ENCODE measurements at places on chromosomes 7 and 10. TPM values are rescaled to one million over a fixed set of nuclear protein-coding genes. Genes with fewer than 3 reads are reported as not detected.

DNA sequence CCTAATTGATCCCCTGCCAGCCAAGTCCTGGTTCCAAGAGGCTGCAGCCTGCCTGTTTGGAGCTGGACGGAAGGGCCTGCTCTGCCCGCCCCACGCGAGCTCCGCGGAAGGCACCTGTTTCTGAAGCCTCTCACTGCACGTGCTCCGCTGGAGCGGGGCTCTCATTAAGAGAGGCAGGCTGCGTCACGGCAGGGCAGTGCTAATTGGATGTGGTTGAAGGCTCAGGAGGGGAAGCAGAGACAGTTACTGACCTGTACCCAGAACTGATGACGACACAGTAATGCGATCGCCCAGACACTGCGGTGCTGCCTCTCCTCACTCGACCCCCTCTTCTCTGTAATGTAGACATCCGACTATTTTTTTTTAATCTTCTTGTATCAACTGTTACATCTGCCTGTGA lies 411.1 kb upstream of the MGMT start:
- no peak for DNase-seq

DNA sequence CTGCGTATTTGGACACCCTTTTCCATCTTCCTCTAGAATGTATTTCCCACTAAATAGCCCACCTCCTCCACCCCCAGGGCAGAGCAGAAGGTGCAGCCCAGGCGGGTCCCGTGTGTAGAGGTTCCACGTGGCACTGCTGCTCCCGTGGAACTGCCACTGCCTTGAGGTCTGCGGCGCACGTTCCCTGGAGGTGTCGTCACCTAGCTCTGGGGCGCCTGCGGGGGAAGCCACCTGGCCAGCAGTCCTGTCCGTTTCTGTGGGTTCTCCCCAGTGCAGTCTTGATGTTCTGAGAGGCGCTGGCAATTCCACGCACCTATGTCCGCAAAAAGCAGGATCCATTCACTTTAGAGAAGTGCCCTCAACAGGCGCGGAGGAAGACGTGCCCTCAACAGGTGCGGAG lies 21.9 kb downstream of the BNIP3 start:
- no peak for DNase-seq

Gene HIF1AN
- 30.5 TPM for polyA plus RNA-seq

Gene UFSP1
- polyA plus RNA-seq = 0.42 TPM

GRCh38 chr7:133355822-133356221 lies 102.9 kb downstream of the EXOC4 start:
- DNase-seq = no peak

GRCh38 chr7:37441386-37441760 lies 7.3 kb downstream of the ELMO1 start:
- DNase-seq = no peak

GRCh38 chr10:14812271-14812670 lies 25.6 kb downstream of the CDNF start:
- DNase-seq = no peak

- DNase-seq = no peak
Measured at GRCh38 chr7:47149971-47150370, 431.9 kb downstream of the TNS3 start.

- DNase-seq = no peak
Measured at GRCh38 chr10:93749218-93749799, 8.4 kb upstream of the LGI1 start.

Gene C7orf33
- not detected for polyA plus RNA-seq

GRCh38 chr10:45418849-45419675 lies 45.0 kb downstream of the ALOX5 start:
- DNase-seq = peak; percentile 53

DNA sequence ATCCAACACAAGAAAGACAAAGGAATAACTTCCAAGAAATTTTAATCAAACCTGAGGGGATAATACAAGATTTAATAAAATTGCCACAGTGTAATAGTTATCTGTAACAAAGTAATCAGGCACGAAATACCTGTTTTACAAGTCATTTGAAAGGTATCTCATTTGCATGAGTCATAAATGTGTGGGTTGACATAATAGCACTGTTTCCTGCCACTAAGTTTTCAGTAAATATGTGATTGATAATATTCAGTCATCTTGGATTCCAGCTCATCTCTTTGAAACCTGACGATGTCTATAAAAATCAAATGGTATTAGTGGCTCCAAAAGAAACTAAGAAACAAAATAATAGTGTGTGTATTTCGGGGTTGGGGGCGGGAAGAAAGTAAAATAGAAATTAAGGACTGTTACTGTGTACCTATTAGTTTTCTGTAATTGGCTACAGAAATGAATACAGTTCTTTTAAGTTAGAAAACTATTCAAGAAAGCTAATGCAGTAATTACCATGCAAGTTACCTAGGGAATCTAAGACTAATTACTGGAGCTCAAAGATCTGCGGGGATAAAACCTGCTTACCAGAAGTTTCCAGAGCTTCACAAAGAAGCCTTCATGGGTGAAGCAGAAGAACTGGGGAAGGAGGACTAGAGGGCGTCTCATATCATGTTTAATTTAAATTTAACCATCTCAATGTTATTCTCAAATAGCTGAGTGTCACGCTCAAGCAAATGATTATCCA lies 100.7 kb downstream of the ST8SIA6 start:
- DNase-seq = no peak

GRCh38 chr7:81789406-81790119 lies 19.7 kb upstream of the HGF start:
- no peak for DNase-seq

DNA sequence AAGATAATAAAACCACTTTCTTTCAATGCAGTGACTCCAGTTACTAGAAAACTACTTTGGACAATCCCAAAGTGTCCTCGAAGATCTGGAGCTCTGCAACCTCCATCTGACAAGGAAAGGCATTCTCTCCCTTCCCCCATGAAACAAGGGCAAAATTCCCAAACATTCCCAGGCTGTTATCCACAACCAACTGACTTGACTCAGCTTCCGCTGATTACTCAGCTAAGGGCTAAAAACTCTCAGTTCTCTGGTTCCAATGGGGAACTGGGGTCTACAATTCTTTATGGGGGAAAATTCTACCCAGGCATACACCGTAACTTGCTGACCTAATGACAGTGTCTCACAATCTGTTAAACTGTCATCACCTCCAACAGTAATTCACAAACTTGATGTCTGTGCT lies 48.4 kb downstream of the SFMBT2 start:
- no peak for DNase-seq

GRCh38 chr7:64557601-64558322 lies 5.1 kb downstream of the ZNF680 start:
- DNase-seq = no peak

DNA sequence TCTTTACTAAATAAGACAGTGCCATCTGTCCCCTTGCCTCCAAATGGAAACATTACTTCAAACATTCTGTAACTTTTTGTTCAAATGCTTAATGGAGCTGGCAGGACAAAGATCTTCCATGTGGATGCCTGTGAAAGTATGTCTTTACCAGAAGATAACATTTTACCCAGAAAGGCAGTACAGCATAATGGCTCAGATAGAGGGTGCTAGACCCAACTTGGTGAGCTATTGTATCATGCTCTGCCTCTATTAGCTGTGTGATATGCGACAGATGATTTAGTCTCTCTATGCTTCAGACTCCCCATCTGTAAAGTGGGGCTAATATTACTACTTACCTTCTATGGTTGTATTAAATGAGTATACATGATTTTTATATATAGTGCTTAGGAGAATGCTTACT lies 8.8 kb upstream of the SMKR1 start:
- no peak for DNase-seq

Gene GIMAP5
- polyA plus RNA-seq = 24.0 TPM

GRCh38 chr7:122059542-122059941 lies 84.5 kb downstream of the AASS start:
- DNase-seq = no peak

DNA sequence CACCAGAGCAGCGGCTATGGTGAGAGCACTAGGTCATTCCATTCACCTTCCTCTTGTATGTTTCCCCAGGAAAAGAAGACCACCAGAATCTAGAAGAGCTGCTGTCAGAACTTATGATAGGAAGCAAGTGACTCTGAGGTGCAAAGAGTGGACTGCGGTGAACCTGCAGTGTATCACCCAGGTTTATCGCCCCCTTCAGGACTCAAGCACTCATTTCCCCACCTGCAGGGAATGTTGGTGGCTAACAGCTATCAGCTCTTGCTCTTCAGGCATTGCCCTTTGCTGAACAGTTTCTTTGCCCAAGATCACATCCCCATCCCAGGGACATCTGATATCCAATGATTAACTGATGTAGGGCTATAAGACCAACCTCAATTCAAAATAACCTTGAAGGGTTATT lies 66.3 kb upstream of the IL6 start:
- DNase-seq = no peak

Gene ACTL6B
- not detected for polyA plus RNA-seq

DNA sequence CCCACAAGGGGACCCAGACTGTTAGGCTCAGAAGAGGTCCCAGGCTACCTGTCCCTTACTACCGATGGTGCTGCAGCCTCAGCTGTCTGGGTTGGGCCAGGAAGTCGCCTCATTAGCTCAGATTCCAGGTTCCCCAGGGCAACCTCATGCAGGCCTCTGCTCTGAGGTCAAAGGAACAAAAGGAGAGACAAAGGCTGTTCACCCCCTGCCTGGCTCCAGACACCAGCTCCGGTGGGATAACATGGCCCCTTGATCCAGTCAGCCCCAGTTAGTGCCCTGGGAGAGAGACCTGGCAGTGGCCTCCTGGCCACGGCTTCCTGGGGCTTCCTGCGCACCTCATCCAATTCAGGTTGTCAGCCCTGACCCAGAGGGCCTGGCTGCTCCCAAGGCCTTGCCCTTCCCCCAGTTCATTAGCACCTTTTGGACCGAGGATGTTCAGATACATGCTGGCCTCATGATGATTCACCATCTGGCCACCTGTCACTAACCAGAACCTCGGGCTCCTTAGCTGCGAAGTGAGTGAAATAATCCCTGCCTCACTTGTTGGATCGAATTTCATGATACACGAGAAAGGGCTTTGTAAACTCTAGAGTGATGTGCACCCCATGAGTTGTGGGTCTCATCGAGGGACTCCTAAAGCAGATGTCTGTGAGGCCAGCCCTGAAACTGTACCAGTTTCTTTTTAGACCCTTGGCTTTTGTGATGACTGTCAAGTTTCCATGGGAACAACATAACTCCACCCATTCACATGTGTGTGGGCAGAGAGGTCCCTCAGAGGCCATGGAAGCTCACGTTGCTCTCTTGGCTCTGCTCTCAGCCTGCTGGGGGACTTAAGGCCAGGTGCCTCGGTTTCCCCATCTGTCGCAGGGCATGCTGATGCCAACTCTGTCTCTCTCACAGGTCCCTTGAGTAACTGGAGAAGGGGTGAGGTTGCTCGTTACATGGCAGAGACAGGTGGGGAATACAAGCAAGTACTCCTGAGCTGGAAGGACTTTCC lies 79.5 kb upstream of the PCBD1 start:
- DNase-seq = no peak

GRCh38 chr7:42982604-42983115 lies 50.5 kb downstream of the MRPL32 start:
- no peak for DNase-seq

GRCh38 chr7:1624999-1625927 lies 44.8 kb upstream of the ELFN1 start:
- no peak for DNase-seq

Gene OR9A2
- not detected for polyA plus RNA-seq

GRCh38 chr10:125113691-125114371 lies 46.5 kb downstream of the CTBP2 start:
- DNase-seq = no peak

DNA sequence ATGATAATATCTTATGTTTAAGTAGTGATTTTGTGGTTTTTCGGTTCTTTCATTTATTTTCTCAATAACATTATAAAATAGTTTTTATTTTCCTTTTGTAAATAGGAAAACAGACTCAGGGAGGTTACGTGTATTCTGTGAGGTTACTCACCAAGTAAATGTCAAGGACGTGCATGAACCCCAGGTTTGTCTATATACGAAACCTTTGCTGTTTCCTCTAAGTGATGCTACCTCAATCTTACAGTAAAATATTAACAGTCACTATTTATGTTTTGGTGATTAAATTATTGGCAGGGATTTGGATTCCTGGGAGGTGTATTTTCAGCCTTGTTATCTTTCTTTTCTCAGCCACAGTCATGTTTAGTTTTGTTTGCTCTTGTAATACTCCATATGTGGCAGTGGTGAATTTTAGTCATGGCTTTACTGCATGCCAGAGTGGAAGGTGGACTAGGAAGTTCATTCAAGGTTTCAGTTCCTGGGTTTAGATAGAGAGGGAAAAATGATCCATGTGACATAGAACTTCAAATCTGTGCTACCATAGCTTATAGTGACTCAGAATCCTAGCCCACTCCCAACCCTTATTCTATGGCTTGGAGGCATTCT lies 139.9 kb downstream of the ARL4A start:
- DNase-seq = no peak

Gene WNT8B
- not detected for polyA plus RNA-seq

GRCh38 chr7:117717357-117717756 lies 155.9 kb downstream of the CTTNBP2 start:
- DNase-seq = no peak

All from right lung (tissue), 10 donors.